ENCODE measurements at places on chromosomes 16 and 17.

DNA sequence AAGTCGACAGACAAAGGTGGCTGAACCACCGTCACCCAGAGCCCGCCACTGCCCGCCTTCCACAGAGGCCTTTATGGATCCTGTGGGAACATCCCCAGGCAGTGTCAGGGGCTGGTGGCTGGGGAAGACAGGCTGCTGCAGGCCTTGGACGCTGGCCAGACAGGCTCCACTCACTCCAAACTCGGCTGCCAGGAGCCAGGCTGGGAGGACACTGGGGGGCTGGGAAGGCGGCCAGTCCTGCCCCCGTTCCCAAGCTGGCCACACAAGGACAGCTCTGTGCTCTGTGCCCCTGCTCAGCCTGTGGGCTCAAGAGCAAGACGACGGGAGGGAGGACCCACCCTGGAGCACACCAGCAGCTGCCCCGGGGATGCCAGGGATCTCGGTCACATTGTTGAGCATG lies 7.6 kb upstream of the LCAT start:
- DNase-seq = no peak

DNA sequence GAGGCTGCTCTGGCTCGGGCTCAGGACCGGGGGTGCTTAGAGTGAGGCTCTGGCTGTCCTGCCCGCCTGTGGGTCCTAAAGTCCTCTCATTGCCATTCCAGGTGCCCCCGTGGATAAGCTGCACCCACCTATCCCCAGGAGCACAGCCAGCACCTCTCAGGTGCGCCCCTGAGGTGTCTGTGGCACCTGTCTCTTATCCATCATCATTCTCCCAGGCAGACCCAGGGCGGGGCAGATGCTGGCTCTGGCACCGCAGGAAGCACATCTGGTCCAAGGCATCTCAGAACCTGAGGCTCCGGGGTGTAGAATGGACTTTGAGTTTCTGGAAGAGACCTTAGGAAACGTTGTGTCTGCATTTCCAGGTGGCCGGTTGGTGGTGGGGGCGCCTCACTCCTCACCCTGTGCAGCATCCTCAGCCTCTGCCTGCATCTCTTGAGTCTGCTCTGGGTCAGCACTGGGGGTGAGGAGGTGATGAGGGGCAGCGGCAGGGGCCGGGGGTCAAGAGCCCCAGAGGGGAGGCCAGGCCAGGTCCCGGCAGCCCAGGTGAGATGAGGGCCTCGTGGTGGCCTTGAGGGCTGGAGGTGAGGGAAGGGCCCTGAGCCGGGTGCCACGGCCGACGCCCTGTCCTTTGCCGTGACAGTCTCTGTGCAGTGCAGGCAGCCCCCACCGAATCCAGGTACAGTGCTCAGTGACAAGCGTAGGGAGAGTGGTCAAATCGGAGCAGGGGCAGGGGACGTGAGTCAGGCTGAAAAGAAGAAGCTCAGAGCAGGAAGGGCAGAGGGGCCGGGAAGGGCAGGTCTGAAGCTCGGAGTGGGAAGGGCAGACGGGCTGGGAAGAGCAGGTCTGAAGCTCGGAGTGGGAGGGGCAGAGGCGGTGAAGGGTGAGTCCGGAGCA lies 173.5 kb downstream of the NPIPB11 start:
- DNase-seq = no peak

- DNase-seq = no peak
Measured at GRCh38 chr17:66551839-66552238, 249.4 kb downstream of the PRKCA start.

- no peak for DNase-seq
Measured at GRCh38 chr17:6701719-6702118, 11.4 kb downstream of the SLC13A5 start.

DNA sequence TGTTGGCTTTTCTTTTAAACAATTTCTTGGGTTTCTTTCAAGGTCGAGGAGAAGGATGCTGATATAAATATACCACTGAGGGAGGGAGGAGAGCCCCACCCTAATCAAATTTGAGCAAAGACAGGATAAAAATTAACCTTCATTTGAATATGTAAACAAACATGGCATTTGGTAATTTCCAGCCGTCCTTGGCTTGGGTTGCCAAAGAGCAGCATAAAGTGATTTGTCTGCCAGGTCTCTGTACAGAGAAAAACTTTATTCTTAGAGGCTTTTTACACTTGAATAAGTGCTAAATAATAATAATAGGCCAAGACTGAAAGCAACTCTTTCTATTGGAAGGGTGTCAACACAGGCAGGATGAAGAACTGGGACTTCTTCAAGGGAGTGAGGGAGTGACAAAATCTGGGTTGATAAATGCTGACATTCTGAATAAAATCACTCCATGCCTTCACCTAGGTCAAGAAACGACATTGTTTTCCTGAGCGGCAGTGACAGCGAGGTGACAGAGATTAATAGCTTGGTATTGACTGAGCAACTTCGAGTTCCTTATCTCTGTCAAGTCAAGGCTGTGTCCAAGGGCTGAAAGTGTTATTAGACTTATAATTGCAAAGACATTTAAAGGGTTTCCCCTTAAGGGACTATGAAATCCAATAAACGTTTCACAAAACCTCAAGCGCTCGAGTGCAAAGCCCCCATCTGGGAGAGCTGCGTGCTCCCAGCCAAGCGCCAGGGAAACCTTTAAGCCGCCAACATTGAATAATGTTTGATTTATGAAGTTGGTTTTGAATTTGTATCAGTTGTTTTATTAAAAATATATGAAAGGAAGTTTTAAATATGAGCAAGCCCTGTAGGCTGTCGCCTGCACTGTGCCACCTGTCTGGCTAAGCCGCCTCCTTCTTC lies 269.5 kb upstream of the N4BP1 start:
- no peak for DNase-seq

DNA sequence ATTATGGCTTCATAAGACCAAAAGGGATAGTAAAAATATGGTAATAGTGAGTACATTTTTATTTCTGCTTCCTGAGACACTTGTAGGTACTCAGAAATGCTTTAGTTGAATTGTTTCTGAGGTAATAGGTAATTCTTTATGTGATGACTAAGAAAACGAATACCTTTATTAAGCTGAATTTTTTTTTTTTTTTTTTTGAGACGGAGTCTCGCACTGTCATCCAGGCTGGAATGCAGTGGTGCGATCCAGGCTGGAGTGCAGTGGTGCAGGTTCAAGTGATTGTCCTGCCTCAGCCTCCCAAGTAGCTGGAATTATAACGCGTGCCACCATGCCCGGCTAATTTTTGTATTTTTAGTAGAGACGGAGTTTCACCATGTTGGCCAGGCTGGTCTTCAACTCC lies 1.9 kb downstream of the RAD51C start:
- DNase-seq = no peak

DNA sequence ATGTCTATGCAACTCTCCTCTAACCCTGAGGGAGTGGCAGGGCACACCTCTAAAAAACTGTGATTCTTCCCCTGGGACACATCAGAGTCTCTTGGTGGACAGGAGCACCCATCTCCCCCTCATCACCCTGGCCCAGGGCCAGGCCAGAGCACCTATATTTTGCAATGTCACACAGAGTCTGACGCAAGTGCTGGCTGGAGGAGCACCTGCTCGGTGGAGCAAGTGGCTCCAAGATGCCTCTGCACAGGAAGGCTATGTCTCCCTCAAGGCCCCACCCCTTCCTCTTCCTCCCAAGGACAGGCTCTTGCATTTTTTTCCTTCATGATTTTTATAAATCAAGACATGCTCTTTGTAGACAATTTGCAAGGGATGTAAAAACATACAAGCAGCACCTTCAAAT lies 13.3 kb downstream of the SNN start:
- no peak for DNase-seq

DNA sequence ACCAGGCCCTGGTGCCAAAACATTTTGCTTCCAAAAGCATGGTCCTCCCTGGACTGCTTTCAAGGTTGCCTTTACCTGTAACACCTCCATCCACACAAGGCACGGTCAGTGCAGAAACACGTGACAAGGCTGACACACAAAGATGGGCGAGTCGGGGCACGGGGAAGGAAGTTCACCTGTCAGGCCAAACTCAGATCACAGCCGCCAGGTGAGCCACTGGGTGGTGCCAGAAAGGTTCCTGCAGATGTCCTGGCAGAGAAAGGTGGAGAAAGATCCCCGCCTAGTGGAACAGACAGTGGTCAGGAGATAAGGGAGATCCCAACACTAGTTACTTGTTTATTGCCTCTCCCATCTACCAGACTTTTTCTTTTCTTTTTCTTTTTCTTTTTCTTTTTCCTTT lies 155.3 kb downstream of the AIPL1 start:
- no peak for DNase-seq

GRCh38 chr17:57385975-57386374 lies 129.7 kb downstream of the MSI2 start:
- no peak for DNase-seq

- no peak for DNase-seq
Measured at GRCh38 chr17:29189355-29189754, 9.2 kb upstream of the MYO18A start.

DNA sequence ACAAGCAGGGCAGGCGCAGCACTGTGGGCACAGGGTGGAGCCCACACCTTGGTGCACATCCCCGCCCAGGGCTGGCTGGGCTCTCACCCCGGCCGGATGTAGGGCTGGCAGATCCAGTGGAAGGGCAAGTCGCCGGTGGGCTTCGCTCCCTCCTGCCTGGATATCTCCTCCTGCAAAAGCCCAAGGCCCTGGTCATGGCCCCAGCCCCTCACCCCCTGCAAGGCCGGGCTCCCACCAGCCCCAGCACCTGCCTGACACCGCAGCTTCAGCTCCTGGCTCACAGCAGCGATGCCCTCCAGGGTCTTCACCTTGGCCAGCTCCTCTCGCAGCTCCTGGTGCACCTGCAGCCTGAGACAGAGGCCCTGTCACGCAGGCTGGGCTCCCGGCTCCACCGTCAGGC lies 5.0 kb downstream of the DUS1L start:
- DNase-seq = no peak

DNA sequence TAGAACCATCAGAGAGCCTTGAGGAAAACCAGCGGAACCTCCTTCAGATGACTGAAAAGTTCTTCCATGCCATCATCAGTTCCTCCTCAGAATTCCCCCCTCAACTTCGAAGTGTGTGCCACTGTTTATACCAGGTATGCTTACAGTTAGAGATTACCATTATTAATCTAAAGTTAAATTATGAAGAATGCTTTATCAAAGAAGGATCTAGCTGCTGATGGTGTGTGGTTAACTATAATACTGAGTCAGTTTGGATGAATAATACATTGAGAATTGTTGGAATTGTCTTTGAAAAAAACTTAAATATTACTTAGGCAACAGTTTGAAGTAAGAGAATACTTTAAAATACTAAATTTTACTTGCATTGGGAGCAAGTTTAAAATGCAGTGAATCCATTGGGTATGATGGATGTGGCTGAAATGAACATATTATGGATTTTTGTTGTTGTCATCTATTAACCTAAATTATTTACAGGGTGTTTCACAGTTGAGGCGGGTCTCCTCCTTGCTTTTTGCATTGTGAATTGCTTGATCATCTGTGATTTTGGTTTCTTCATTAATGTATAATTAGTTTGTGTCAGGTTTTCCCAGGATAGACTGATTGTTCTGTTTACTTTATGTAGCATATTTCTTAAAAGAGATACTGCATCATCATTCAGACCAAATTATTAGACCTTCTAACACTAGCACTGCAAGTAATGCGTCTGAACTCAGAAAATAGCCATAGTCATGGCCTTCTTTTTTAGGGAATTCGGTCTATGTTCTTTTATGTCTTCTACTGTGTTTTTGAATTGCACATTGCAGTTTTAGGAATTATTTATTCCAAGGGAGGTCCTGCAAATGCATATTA lies 47.8 kb downstream of the OMG start:
- DNase-seq = no peak

- DNase-seq = no peak
Measured at GRCh38 chr16:56363781-56364565, 61.4 kb downstream of the AMFR start.

DNA sequence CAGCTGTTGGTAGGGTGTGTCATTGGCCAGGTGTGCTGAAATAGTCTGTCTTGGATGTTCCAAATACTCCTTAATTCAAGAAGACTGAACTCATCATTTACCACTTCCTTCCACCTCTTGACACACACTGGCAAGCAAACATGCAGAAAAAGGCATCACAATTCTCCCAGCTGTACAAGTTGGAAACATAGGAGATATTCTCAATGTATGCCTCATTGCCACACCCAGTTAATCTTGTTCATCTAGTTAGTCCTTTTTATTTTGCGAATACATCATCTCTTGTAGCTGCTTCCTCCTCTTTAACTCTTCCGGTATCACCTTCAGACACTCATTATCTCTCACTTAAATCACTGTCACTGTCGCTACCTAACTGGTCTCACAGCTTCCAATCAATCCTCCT lies 75.1 kb upstream of the GOT2 start:
- no peak for DNase-seq

DNA sequence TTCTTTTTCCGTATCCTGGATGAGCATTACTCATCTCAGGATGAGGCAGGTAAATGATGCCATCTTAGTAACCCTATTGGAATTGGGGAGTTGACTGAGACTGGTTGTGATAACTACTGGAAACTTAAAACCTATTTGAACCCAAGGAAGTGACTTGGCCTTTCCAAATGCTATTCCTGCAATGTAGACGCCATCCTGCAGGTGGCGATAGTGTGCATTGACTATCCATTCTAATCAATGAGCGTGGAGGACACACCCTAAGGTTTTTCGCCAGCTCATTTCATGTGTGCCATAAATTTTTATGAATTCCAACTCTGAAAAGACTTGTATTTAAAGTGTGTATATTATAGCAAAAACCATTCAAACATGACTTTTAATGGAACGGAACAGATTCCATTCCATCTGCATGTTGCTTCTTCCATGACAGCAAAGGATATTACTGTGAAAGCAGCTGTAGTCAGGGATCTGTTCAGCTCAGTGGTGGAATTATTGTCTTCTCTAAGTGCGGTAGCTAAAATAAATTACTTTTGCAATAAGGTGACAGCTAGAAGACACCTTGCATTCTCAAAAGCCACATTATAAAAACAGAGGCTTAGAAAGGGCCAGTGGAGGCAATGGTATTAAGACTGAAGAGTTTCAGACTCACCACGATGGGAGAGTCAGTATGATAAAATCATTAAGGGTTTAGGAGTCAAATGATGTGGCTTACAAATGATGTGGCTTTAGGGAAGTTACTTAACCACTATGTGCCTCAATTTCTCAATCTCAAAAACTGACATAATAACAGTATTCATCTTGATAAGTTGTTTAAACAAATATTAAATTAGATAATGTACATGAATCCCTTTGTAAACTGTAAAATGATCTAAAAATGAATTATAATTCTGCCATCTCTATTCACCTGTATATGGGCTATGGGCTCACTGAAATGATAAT lies 55.5 kb downstream of the SYT17 start:
- no peak for DNase-seq

DNA sequence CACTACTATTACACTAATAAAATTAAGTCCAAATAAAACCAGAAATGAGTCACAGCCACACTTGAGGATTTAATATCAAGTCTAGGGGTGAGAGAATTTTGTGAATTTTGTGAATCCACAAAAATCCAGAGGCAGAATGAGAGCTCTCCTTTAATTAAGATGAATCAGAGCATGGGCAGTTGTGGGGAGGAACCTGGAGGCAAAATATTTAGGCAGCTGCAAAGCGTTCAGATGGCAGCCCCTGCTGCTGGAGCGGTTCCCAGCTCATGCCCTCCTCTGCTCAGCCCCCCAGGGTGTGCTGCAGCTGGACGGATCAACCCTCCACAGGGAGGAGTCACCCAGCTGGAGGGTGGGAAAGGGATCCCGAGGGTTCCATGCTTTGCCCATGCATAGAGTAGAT lies 43.4 kb upstream of the IRX6 start:
- DNase-seq = no peak

Measured in stimulated activated CD8-positive, alpha-beta memory T cell treated with anti-CD3 and anti-CD28 coated beads, Interleukin-4, amount 100 ng/mL, for 1 hour (primary cell).